ENCODE measurements at places on chromosomes 1 and 21.

- DNase-seq, result no peak
Observed at GRCh38 chr1:152505083-152505482, 5.5 kb upstream of the LCE5A start.

- peak; percentile 91 for DNase-seq
Observed at GRCh38 chr1:56424744-56425493, 154.4 kb downstream of the PLPP3 start.

DNA sequence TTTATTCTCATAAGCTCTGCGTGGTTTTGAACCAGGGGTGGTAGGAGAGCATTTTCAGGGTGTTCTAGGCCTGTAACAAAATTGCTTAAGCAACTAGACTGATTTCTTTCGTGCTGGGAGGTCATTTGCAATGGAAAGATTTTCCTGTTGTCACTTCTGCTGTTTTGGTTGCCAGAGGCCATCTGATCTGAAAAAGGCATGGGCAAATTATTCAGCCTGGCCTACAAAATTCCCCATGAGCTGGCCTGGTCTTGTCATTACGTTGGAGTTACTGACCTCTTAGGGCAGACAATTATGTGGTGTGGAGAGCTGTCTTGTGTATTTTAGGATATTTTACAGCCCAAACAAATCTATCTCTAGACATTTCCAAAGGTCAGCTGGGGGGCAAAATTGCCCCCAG, 444.4 kb upstream of the DAB1 start:
- no peak for DNase-seq

GRCh38 chr1:30842697-30843354, 65.7 kb downstream of the SDC3 start:
- no peak for DNase-seq
